CD4-positive, alpha-beta T cell treated with Interleukin-12 subunit alpha and Interleukin-12 subunit beta, for 1 hour (primary cell): ENCODE measurements at places on chromosomes 4 and X.

GRCh38 chr4:52202251-52202779 lies 151.2 kb downstream of the SPATA18 start:
- DNase-seq, result no peak

DNA sequence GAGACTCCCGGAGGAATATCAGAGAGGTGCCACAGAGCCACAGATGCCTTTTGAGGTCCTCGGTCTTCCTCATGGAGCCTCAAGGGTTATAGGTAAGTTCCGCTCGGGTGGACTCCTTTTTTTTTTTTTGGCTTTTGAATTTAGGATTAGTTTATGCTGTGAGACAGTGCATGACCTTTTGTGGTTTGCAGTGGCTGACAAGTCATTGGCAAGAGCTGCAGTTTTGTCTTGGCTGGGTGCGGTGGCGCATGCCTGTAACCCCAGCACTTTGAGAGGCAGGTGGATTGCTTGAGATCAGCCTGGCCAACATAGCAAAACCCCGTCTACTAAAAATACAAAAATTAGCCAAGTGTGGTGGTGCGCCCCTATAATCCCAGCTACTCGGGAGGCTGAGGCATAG lies 4.5 kb upstream of the GRSF1 start:
- DNase-seq, result no peak

DNA sequence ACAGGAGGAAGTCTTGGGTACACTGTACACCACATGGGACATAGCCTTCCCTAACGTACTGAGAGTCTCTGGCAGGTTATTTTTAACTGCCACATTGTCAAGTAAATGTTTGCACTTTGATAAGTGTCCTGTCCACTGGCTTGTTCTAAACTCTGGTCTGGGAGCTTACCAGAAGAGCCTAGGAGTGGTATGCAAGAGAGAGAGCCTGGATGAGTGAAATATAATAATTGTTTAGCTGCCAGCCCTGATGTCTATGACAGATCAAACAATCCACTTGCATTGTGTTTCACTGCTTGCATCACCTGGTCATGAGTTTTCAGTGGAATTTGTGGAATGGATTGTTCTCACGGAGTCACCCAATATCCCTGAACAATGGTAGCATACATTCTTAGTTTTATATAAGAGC lies 91.6 kb downstream of the SHROOM3 start:
- DNase-seq, result no peak

DNA sequence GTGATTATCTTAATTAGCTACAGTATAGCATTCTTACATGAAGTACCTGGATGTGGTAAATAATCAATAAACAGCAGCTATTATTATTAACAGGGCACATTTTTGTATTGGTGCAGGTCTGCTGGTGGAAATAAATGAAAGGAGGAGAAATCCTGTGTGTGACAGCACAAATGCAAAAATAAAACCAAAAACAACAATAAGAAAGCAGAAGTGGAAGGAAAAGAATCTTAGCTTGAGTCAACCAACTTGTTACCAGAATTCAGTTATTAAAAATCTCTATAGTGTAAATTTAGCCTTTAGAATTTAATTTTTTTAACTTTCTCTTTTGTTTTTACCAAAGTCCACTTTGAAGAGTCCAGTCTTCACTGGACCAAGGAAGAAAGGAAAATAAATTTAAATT lies 63.1 kb upstream of the LSM6 start:
- no peak for DNase-seq

DNA sequence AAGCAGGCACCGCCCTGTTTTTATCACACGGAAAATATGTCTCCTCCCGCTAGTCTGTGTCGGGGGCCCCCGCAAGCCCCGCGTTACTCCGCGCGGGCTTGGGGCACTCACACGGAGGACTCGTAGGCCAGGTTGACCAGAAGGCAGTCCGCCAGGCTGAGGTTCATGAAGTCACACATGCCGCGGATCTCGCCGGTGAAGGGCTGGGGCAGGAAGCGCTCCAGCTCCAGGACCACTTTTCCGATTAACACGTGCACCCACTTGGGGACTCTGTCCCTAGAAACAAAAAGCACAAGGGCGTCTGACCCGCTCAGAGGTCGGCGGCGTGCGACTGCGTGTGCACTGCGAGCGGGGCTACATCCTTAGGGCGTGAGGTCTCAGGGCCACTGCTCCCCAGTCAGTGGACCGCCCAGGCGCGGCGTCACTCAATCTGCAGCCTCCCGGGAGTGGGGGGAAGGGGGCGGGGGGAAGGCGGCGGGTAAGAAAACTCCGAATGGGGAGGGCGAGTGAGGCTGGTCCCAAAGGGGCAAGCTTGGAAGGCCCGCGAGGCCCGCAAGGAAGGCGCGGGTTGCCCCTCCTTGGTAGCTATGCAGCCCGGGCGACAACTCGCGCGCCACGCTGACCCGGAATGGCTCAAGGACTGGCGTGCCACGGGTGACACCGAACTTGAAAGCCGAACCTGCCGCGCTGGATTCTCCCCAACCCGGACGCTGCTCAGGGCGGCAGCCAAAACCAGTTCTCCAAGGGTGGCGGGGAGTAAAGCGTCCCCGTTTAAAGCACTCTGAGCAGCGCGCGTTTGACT lies 722 bp downstream of the NAAA start:
- DNase-seq, result peak; percentile 78

- DNase-seq, result no peak
Measured at GRCh38 chrX:119801253-119802221, 10.1 kb upstream of the RPL39 start.

DNA sequence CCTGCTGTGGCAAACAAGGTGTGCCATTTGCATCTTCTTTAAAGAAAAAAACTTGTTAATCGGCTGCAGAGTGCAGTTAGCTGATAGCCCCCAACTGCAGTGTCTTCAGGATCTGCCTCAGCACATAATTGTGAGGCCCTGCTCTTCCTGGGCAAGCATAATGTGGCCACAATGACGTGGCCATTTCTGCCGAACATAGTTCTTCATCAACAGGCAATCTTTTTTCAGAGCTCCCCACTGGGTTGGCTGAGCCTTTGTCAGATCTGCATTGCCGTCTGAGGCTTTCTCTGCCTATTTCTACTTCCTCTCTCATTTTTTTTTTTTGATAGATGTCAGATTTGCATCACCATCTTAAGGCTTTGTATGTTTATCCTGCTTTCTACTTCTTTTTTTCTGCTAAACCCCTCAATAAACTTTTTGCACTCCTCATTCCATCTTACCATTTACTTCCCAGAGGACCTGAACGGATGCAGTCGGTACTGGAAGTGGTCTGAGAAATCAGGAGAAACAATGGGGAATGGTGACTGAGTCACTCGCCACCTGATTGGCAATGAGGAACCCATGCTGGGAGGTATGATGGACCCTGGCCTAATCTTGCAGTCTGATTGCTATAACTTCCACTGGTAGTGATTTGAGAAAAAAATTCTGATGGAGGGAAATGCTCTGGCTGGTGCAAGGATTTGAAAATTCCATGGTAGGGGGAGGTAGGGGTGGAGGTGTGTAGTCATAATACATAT lies 21.2 kb upstream of the TAB3 start:
- no peak for DNase-seq

- DNase-seq, result no peak
Measured at GRCh38 chr4:119615068-119615719, 13.4 kb downstream of the PDE5A start.

GRCh38 chrX:83759872-83760271 lies 101.1 kb upstream of the CYLC1 start:
- no peak for DNase-seq

DNA sequence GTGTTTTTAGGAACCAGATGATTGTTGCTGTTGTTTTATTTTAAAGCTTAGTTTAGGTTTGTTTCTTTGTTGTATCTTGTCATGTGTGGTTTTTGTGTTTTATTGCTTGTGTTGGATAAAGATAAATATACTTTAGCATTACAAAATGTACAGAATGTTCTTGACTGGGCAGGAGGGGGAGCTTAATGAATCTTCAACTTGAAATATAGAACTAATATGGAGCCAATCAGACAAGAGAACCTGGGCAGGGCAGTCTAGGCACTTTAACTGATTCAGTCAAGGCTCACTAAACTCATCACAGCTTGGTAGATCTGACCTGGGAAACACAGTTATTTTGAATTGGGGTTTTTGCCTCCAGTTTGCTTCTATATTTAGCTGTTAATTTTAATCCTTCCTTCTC lies 304.2 kb downstream of the ARHGAP24 start:
- no peak for DNase-seq

DNA sequence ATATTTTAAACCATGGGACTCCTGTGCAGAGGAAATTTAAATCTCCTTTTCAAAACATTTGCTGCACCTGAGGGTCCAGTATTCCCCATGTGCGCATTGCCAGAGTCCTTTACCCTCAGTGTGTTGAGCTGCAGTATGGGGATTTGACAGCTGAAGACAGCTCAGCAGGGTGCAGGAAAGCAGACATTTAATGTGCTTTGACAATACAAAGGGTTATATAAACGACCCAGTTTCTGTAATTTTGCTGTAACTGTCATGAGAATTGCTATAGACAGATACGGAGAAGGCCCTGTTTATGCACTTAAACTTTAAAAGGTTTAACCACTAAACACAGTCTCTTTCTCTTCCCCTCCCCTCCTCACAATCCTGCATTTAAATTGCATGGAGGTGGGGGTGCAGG lies 393.4 kb downstream of the MID1IP1 start:
- no peak for DNase-seq

DNA sequence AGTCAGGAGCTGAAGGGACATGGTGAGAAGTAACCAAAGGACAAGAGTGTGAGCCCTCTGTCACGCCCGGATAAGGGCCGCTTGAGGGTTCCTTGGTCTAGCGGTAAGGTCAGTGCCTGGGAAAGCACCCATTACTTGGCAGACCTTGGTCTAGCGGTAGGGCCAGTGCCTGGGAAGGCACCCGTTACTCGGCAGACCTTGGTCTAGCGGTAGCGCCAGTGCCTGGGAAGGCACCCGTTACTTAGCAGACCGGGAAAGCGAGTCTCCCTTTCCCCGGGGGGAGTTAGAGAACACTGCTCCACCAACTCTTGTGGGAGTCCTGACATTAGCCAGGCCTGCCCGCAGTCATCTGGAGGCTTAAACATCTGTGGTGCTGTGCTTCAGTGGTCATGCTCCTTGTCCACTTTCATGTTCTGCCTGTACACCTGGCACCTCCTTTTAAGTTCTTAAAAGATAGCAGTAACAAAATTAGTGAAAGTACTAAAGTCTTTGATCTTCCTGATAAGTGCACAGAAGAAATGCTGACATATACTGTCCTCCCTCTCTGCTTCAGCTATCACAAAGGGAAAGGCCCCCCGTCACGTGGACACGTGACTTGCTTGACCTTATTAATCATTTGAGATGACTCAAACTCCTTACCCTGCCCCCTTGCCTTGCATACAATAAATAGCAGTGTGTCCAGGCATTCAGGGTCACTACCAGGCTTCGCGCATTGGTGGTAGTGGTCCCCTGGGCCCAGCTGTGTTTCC lies 9.3 kb upstream of the SEC24B start:
- no peak for DNase-seq

DNA sequence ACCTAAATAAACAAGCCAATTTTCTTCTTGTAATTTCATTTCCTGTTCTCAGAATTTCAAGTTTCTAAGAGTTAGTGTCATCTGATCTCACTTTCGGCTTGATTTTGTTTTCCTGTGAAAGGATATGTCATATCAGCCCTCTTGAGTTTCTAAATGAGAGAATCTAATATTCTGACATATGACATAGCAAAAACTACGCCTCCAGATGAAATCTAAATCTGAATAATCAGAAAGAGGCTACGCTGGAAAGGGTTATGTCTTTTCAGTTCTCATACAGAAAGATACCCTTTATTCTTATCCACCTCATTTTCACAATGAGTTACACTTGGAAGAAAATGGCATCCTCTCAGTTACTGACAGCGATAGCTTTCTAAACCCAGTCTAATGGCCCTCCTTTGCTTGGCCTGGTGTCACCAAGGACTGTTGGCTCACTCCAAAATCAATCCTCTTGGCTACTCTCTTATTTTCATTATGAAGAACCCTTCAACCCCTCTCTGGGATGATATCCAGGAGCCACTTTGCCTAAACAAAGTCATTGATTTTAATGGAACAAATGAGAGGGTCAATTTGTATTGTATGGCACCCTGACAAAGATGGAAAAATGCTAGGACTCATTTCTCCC lies 65.6 kb downstream of the ASB9 start:
- no peak for DNase-seq

- no peak for DNase-seq
Measured at GRCh38 chr4:159010563-159011260, 92.2 kb upstream of the RAPGEF2 start.

DNA sequence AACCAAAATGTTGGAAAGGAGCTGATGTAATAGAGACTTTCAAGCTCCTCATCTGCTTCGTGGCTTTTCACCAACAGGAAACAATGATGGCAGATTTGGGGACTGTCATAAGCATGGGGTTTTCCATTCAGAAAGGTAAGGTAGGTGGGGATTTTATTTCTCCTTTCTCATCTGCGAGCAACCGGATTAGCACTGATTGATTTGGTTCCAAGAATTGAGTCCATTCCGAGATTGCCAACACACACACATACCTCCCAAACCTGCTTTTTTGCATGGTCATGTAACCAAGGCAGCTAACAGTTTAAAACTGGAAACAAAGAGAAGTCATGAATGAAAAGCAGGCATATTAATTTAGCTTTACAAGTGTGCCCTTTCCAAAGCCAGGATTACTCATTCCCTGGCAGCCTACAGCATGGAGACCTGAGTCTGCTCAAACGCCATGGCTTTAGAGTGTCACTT lies 63.0 kb upstream of the LNX1 start:
- DNase-seq, result no peak

GRCh38 chr4:26687728-26688127 lies 103.8 kb downstream of the TBC1D19 start:
- no peak for DNase-seq

GRCh38 chr4:159481936-159482335 lies 379.1 kb downstream of the RAPGEF2 start:
- DNase-seq, result no peak

DNA sequence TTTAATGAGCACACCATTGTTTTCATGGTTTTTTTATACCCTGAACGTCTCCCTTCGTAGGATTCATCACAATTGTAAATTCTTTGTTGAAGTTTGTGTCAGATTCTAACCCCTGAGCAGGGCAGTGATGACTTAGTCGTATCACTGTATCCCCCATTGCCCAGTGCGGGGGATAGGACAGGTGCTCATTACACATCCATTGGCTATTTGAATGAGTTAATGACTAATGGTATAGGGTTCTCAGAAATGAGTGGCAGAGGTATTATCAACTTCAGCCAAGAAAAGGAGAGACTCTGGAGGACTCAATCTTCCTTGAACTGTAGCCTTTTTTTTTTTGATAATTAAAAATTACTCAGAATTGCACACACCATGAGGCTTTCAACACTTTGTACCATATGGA lies 64.6 kb downstream of the SYNPO2 start:
- DNase-seq, result no peak

GRCh38 chr4:122921971-122922876 lies at the start of gene NUDT6:
NUDT6 (minus strand) TSS chr4:122922597; CDS start chr4:122922572, 25 bp downstream.
- peak; percentile 33 for DNase-seq

DNA sequence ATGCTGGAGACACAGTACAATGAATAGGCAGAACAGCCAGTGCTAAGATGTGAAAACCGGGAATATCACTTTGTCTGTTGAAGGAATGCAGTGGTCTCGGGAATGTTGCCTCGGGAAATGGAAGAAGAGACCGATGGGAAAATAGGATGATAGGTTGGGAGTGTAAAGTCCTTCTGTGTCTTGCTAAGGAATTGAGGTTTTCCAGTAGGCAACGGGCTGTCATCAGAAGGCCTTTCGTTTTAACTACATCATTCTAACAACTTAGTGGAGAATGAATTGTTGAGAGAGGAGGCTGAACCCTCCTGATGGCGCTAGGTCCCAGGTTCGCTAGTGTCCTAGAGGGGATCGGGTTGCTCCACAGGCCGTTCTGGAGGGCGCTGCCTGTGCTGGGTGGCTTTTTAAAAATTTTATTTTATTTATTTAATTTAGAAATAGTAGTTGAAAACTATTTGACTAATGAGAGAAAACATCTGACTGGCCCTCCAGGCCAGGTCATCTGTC lies 730 bp downstream of the VBP1 start:
- no peak for DNase-seq

GRCh38 chr4:13218326-13218958 lies 265.7 kb downstream of the RAB28 start:
- no peak for DNase-seq
